COR-L47 (cell line): ENCODE measurements at places on chromosomes 12 and 14.

GRCh38 chr14:53127151-53127550 is 26.0 kb downstream of the DDHD1 start:
- DNase-seq: no peak

- DNase-seq: no peak
These were observed 73.3 kb downstream of the MOK start for GRCh38 chr14:102231476-102232347.

- DNase-seq: no peak
These were observed 81.2 kb downstream of the CHGA start for GRCh38 chr14:93003945-93004698.

- DNase-seq: peak; percentile 49
These were observed 5.8 kb upstream of the SLC48A1 start for GRCh38 chr12:47767216-47767724.

GRCh38 chr12:31732926-31733548 is 4.2 kb upstream of the AMN1 start:
- DNase-seq: no peak

GRCh38 chr14:75783184-75783583 is 122.1 kb downstream of the TTLL5 start:
- no peak for DNase-seq
